ENCODE measurements at places on chromosomes 6 and 20.

DNA sequence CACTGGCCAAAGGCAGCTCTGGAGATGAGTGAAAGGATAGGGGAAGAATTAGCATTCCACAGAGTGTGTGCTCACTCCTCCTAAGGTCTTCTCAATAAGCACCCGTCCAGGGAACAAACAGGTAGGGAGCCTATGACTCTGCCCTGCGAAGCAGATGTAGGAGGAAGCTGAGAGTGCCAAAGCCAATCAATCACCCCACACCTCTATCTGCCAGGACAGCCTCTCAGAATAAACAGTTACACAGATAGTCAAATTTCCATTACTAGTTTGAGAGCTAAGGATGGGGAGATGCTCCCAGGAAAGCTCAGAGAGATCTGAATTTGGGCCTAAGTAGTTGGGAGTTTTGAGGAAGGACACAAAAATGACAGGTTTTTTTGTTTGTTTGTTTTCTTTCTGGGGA is 40.5 kb upstream of the SLA2 start:
- no peak for DNase-seq

DNA sequence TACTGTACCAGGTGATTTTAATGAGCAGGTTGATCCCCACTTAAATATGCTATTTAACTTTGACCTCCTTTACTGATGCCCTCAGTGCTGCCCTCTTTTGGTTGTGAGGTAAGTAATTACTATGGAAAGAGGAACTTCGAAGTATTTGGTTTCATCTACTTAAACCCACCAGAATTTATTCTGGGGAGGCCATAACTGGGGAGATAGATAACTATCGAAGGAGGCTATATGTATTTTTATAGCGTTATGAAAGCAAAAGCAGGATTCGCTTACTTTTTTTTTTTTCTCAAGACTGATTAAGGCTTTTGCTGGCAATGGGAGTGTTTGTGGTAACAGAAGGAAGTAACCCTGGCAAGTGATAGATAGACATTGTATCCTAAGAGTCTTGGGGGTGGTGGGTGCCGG is 168.9 kb upstream of the CENPW start:
- DNase-seq: peak; percentile 91

DNA sequence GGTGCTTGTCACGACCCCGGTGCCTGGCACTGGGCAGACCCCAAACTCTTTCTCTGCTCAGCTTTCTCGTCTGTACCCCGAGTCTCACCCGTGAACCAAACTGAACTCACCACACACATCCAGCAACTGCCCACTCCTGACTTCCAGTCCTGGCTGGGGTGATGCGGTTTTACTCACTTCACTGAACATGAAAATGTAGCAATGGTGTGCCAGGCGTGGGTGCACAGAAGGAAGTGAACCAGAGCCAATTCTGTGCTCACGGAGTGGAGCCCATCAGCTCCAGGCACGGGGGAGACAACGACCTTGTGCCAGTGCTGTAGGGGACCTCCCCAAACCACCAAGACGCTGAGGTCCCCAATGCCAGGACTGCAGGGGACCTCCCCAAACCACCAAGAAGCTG is 78.7 kb upstream of the AFDN start:
- no peak for DNase-seq

DNA sequence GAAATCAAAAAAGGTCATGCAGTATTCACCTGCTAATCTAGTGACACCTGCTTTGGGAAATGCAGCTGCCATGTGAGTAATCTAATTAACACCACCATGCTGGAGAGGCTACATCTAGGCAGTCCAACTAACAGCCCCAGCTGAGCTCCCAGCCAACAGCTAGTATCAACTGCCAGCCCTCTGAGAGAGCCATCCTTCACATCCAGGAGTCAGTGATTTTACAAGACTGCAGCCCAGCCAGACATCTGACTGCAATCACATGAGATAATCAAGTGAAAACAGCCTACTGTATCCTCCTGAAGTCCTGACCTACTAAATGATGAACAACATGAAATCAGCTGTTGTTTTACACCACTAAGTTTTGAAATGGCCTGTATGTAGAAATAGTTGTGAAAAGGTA is 298.4 kb downstream of the TRDN start:
- DNase-seq: no peak

DNA sequence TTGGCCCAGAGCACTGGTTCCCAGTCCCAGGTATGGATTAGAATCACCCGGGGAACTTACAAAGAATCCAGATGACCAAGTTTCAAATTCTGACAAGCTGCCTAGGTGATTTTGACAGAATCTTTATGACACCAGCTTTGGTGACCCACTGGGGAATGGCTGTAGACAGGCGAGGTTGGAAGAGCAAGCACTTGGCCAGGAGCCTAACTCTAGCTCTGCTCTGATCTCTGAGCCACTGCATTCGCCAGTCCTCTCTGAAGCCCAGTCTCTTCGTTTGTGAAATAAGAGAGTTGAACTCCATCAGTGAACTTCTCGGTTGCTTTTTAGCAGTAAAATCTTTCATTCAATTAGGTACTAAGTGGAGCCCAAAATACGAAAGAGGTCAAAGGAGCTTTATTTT is 161.2 kb downstream of the VEGFA start:
- no peak for DNase-seq

DNA sequence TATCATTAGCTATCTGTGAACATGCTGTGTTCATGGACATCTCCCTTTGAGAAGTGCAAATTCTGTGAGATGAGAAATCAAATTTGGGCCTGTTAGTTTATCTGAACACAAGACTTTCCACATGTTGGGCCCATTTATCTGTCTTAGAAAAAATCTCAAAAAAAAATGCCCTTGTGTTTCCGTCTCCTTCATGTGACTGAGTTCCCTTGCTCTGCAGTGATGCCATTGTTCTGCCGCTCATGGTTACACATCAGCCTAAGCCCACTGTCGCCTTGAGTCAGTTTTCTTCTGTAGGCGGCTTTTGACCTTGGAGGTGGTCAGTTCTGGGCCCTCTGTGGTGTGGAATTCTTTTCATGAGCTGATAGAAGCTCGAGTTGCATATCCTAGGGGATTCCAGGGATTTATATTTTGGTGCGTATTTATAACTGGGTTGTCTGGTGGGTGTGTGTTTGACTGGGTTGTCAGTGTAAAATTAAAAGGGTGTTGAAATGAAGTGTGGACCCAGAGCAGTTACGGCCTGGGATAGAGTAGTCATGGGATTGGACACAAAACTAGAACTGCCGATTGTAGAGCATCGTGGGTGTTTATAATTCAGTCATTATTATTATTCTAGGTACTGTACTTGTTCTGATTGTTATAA is 156.7 kb downstream of the JARID2 start:
- DNase-seq: no peak

GRCh38 chr6:150880336-150880735 is 14.8 kb downstream of the MTHFD1L start:
- DNase-seq: no peak

GRCh38 chr6:7904654-7905319 is 5.8 kb downstream of the TXNDC5 start:
- no peak for DNase-seq

GRCh38 chr20:32516583-32517517 is 68.3 kb downstream of the NOL4L start:
- DNase-seq: no peak

- peak; percentile 90 for DNase-seq
These were observed 193.6 kb downstream of the EDN1 start for GRCh38 chr6:12483712-12484111.

- no peak for DNase-seq
These were observed 55.9 kb downstream of the STXBP5 start for GRCh38 chr6:147260091-147260490.

- peak; percentile 64 for DNase-seq
These were observed 2.6 kb downstream of the PRSS35 start for GRCh38 chr6:83514866-83515466.

DNA sequence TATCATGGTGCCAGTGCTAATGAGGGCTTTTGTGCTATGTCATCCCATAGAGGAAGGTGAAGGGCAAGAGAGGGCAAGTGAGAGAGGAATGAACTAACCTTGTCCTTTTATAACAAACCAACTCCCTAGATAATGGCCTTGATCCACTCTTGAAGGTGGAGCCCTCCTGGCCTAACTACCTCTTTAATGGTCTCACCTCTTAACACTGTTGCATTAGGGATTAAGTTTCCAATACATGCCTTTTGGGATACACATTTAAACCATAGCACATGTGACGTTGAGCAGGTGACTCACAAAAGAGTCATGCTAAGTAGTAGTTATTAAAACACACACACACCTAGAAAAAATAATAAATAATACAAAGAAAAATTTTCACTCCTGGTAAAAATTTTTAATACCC is 36.9 kb downstream of the CCN2 start:
- no peak for DNase-seq

GRCh38 chr6:139308286-139308916 is 16.6 kb upstream of the TXLNB start:
- peak; percentile 67 for DNase-seq

- peak; percentile 67 for DNase-seq
These were observed 172.6 kb downstream of the BMP2 start for GRCh38 chr20:6940048-6940447.

DNA sequence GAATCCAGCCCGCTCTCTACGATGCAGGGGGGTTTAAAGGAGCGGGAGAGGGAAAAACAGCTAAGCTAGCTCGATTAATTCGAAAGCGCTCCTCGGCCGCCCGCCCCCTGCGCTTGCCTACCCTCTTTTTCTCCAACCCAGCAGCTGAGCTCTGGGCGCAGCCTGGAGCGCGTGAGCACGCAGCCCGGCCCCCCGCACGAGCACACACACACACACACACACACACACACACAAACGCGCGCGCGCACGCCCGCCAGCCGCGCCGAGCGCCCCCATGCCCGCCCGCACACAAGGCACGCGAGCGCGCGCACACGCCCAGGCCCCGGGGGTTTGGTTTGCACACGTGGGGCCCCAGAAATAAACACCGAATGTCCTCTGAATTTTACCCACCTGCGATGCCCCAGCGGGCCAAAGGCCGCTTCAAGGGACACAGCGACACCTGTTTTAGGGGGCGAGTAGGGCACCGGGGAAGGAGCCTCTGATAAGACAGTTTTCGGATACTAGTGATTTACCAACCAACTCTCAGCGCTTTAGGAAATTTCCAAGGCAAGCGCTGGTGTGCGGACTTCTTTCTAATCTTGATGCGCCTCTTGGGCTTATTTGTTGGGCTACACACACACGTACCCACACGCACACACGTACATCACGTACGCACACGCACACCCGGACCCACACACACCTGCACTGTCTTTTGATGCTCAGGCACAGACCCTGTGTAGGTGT is 802 bp upstream of the NRN1 start:
- DNase-seq: peak; percentile 61

- DNase-seq: no peak
These were observed 1.2 kb upstream of the SRC start for GRCh38 chr20:37344506-37345338.

DNA sequence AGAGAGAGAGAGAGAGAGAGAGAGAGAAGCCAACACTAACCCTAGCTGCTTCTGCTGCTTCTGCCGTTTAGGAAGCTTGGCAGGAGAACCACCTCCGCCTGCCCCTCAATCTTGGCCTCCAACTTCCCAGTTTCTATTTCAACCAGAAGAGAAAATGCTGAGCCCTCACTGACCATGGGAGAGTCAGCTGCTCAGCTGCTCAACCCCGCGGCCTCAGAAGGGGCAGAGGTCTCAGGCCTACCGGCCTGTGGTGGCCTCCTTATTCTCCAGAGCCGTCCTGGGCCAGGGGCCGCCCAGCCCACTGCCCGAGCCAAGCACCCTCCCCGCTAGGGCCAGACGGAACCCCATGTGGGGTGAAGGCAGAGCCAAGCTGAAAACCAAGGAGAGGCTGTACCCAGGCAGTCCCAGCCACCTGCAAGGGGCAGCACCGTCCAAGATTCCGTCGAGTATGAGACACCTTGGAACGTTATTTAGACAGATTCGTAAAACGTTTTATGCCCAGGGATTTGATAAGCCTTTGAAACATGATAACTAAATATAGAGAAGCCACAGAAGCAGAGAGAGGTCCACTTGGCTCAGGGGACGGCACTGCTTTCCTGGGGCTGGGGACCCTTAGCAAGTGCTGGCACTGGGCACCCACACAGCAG is 116.6 kb downstream of the DLL1 start:
- peak; percentile 41 for DNase-seq

DNA sequence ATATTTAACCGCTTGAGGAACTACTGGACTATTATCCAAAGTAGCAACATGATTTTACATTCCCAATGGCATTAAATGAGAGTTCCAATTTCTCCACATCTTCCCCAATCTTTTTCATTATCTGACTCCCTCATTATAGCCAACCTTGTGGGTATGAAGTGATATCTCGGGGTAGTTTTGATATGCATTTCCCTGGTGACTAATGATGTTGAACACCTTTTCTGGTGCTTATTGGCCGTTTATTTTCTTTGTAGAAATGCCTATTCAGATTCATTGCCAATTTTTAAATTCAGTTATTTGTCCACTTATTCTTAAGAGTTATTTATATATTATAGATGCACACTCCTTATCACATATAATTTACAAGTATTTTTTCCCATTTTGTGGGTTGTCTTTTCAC is 129.0 kb downstream of the MMS22L start:
- no peak for DNase-seq

DNA sequence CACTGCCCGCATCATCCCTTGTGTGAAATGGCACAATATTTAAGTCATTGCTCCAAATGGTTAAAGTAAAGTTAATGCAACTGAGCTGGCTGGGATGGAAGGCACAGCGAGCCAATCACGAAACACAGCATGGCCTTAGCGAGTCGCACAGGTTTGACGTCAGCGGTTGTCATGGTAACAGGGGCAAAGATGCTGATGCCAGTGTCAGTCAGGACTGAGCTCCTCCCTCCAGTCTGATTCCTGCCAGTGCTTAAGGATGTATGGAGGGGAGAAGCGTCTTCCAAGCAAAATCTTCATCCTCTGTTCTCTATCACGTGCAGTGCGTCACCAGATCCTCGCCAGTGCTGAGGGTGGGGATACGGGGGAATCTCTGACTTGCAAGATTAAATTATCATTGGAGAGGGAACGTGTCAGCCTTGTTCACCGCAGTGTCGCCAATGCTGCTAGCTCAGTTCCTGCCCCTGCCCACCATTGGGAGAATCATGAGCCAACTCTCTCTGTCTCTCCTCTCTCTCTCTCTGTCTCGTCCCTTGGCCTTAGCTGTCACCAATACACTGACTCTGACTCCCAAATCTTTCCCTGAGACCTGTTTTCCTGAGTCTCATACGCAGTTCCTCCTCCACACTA is 24.5 kb downstream of the TSPYL4 start:
- DNase-seq: peak; percentile 20

- DNase-seq: no peak
These were observed 55.3 kb upstream of the BTN3A2 start for GRCh38 chr6:26309731-26310142.

DNA sequence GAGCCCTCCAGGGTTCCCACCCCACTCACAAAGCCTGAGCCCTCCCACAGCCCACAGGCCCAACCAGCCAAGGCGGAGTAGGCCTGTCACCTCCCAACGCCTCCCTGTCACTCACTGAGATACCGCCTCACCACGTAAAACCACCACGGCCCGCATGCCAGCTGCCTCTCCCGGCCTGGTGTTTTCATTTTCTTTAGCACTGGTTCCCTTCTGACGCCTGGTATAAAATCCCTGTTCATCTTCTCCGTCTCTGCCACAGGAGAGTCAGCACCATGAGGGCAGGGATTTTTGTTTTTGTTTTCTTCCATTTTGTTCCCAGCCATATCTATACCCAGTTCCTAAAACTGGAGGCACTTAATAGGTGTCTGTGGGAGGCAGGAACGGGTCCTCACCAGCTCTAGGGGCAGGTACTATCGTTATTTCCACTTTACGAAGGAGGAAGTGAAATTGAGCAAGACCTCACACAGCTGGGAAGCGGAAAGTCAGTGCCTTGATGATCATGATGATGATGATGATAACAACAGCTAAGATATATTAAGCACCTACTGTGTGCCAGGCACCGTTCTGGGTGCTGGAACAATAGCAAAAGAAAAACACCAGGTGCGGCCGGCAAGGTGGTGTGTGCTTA is 58.6 kb downstream of the SNAI1 start:
- peak; percentile 71 for DNase-seq
